ENCODE measurements at places on chromosomes 11 and 22. TPM values are rescaled to one million over a fixed set of nuclear protein-coding genes. Genes with fewer than 3 reads are reported as not detected.

GRCh38 chr22:44760476-44760875, 8.1 kb downstream of the ARHGAP8 start:
- H3K27ac ChIP-seq = no peak overlapping the region
- H3K27me3 ChIP-seq = peaks cover 26% of the 10 kb centered on the region
- DNase-seq = no peak
- peaks cover 7% of the 10 kb centered on the region for H3K4me1 ChIP-seq
- no peaks in the 10 kb centered on the region for H3K36me3 ChIP-seq

- no peaks in the 10 kb centered on the region for H3K27me3 ChIP-seq
- peaks cover 10% of the 10 kb centered on the region for H3K36me3 ChIP-seq
- no peak overlapping the region for H3K27ac ChIP-seq
- no peak overlapping the region for H3K4me3 ChIP-seq
Observed at GRCh38 chr11:126404367-126404766, 48.9 kb downstream of the ST3GAL4 start.

DNA sequence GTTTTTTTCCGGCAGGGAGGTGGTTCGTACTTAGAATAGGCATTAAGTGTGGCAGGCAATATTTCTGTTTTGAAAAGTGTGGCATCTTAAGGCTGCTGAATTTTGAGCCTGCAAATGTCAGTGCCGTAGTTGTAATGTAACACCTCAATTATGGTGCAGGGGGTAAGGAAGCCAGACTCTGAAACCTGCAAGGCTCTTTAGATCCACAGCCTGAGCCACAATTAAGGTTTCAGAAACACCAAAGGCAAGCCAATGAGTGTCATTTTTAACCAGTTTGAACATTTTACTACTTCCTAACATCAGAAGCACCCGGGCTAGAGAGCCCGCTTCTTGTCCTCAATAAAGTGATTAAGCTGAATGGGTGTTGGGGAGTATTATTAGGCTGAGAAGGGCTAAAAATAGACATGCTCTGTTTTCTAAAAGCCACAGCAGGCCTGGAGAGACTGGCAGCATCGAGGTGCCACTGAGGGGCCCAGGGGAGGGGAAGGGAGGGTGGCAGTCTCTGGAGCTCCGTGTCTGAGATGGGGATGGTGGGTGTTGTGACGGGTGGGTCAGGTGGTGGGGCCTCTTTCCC, 113.4 kb downstream of the ZBTB16 start:
- H3K4me1 ChIP-seq = no peaks in the 10 kb centered on the region
- no peak overlapping the region for H3K27ac ChIP-seq
- H3K4me3 ChIP-seq = no peak overlapping the region
- H3K36me3 ChIP-seq = no peaks in the 10 kb centered on the region
- no peak for DNase-seq

GRCh38 chr11:425301-425700, 10.5 kb upstream of the SIGIRR start:
- no peaks in the 10 kb centered on the region for H3K4me1 ChIP-seq
- H3K36me3 ChIP-seq = no peaks in the 10 kb centered on the region
- H3K27me3 ChIP-seq = peaks cover 21% of the 10 kb centered on the region
- no peak for DNase-seq
- H3K4me3 ChIP-seq = no peak overlapping the region

DNA sequence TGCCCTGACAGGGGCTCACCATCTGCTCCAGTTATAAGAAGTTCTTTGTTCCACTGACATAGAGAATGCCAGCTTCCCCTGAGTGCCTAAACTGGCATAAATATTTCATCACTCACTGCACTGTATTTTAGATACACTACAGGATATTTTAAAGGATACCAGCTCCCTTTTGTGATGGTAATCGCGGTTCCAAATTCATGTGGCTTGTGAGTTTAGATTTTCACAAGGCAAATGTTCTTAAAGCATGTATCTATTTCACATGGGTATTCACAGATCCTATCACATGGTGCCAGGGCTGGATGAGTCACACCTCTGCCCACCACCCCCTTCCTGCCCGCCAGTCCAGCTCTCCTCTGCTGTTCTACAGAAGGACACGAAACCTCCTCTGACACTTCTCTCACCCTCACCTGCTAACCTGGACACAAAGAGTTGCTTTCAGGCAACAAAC, 105.5 kb downstream of the KCNC1 start:
- H3K4me3 ChIP-seq = no peak overlapping the region
- peak; percentile 22 for DNase-seq
- no peaks in the 10 kb centered on the region for H3K36me3 ChIP-seq
- no peak overlapping the region for H3K27ac ChIP-seq
- peaks cover 4% of the 10 kb centered on the region for H3K4me1 ChIP-seq
- H3K27me3 ChIP-seq = no peaks in the 10 kb centered on the region

DNA sequence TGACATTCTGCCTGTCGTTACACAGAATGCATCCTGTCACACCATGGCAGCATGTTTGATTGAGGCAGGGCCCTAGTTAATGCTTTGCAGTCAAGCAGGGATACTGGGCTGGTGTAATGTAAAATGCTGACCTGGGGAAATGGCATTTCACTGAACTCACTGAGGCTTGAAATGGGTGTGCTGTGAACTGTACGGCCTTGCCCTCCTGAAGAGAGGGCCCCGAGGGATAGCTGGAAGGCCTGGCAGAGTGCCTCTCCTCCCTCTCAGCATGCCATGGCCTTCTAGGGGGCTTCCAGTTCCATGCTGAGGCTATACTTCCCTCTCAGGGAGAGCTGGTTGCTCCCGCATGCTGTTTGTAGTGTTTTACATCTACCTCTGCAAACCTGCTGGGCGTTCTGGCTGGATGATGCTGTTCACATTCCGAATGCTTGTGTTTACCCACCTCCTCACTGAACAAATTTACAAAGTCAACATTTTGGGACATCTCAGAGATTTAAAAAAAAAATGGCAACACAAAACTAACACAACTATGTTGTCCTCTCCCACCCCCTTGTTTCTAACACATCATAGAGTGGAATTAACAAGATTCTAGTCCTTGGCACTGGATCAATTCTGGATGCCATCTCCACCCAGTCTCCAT, 416.7 kb upstream of the CADM1 start:
- H3K4me1 ChIP-seq = peaks cover 11% of the 10 kb centered on the region
- no peak overlapping the region for H3K27ac ChIP-seq
- no peak for DNase-seq
- no peaks in the 10 kb centered on the region for H3K27me3 ChIP-seq
- no peak overlapping the region for H3K4me3 ChIP-seq

DNA sequence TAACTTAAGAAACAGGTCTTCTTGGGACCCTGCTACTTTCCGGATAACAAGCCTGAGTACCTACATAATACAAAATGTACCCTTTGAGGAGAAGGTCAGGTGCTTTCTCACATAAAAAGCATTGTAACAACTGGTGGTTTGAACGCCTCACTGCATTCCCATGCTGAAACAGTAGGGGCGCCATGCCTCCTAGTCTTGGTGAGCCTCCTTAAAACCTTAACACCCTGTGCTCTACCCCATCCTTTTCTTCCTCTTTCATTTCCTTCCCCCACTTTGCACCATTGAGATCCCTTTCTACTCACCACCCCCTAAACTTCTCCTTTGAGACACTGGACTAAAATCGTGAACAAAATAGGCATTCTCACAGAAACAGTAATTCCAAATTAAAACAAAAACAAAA, 729.3 kb downstream of the NTM start:
- DNase-seq = no peak
- H3K27ac ChIP-seq = no peak overlapping the region
- H3K36me3 ChIP-seq = no peaks in the 10 kb centered on the region
- H3K4me3 ChIP-seq = no peak overlapping the region
- peaks cover 13% of the 10 kb centered on the region for H3K4me1 ChIP-seq

- no peaks in the 10 kb centered on the region for H3K36me3 ChIP-seq
- H3K4me3 ChIP-seq = no peak overlapping the region
- DNase-seq = no peak
- H3K27ac ChIP-seq = no peak overlapping the region
Observed at GRCh38 chr11:1348146-1348795, 38.8 kb upstream of the TOLLIP start.

GRCh38 chr11:118988280-118988679, 9.7 kb upstream of the CENATAC start:
- no peak overlapping the region for H3K27ac ChIP-seq
- H3K4me1 ChIP-seq = no peaks in the 10 kb centered on the region
- no peaks in the 10 kb centered on the region for H3K36me3 ChIP-seq
- no peak overlapping the region for H3K4me3 ChIP-seq
- H3K27me3 ChIP-seq = no peaks in the 10 kb centered on the region

DNA sequence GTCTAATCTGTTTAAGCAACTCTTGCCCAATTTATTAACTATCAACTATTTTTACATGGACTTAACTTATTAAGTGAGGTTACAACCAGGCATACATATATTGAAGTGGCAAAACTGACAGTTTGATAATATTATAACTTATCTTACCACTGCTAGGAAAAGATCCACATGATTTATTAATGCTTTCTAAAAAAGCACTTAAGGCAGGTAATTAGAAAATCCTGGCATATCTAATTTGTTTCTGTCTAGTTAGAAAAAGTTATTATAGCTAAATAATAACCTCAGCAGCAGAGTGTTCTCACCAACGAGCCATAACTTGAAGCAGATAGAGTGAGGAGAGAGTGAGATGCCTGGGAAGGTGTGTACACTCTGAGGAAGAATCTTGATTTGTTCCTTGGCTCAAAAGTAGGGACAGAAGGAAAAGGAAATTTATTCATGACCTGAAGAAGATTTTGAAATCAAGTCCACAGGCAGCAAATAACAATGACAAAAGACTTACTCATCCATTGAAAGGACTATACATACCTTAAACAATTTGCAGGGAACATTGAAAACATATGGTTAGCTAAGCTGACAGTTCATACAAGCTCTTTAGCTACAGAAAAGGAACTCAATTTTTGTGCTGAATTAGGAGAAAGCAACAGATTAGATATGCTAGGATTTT, 7.1 kb upstream of the MUC15 start:
- DNase-seq = no peak
- no peaks in the 10 kb centered on the region for H3K4me1 ChIP-seq
- no peaks in the 10 kb centered on the region for H3K36me3 ChIP-seq
- no peak overlapping the region for H3K27ac ChIP-seq
- no peaks in the 10 kb centered on the region for H3K27me3 ChIP-seq

DNA sequence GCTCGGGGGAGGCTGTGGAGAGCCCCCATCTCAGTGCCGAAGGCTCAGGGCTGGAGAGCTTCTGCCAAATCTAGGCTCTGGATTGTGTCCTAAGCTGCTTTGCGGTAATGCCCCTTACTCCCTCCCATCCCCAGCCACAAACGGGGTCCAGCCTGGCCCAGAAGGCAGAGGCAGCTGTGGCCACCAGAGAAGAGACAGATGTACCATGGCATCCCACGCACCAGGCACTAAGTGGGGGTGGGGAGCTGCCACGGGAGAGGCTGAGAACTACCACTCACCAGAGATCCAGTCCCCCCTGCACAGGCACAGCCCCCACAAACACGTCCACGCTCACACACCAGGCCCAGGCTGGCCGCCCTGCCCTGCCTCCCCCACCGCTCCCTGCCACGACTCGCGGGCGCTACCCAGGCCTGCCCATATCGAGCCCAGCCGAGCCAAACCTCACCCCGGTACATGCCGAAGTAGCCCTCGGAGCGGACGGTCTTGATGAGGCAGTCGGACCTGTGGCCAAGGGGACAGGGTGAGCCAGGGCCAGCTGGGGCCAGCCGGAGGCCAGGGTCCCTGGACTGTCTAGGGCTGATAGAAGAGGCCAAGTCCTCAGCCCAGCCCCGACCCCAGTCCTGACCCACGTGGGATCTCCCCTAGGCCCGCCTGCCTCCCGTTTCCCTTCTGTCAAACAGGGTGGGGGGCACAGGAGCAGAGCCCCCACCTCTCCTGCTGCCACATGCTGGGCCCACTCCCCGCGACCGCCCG, 3.9 kb downstream of the SLC25A22 start:
- H3K27ac ChIP-seq = no peak overlapping the region
- H3K4me1 ChIP-seq = peaks cover 16% of the 10 kb centered on the region
- DNase-seq = no peak
- no peak overlapping the region for H3K4me3 ChIP-seq
- H3K36me3 ChIP-seq = peaks cover 24% of the 10 kb centered on the region

DNA sequence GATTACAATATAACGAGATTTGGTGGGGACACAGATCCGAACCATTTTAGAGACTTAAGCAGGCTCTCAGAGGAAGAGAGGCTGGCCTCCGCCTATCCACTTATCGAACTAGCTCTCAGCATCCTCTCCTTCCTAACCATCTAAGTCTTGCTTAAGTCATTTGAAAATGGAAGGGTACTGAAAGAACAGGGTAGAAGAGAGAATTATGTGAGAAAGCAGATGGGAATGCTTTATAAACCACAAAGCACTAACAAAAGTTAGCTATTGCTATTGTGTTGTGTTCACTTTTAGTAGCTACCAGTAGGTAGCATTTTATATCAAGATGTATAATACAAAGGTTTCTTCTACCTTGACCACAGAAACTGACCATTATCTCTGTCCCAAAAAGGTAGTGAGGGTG, 153.4 kb upstream of the CADM1 start:
- H3K4me1 ChIP-seq = peaks cover 7% of the 10 kb centered on the region
- H3K27ac ChIP-seq = no peak overlapping the region
- no peak overlapping the region for H3K4me3 ChIP-seq
- no peaks in the 10 kb centered on the region for H3K36me3 ChIP-seq
- H3K27me3 ChIP-seq = 0 out of 2 replicates have a peak, but pooled peaks cover 2% of the 10 kb centered on the region
- DNase-seq = peak; percentile 70

FBXO3 gene
- 51.1 TPM for total RNA-seq

- H3K36me3 ChIP-seq = no peaks in the 10 kb centered on the region
- no peak overlapping the region for H3K27ac ChIP-seq
- DNase-seq = no peak
- H3K4me3 ChIP-seq = no peak overlapping the region
- no peaks in the 10 kb centered on the region for H3K27me3 ChIP-seq
Observed at GRCh38 chr11:37724315-37724714, 1126.3 kb upstream of the RAG2 start.

DNA sequence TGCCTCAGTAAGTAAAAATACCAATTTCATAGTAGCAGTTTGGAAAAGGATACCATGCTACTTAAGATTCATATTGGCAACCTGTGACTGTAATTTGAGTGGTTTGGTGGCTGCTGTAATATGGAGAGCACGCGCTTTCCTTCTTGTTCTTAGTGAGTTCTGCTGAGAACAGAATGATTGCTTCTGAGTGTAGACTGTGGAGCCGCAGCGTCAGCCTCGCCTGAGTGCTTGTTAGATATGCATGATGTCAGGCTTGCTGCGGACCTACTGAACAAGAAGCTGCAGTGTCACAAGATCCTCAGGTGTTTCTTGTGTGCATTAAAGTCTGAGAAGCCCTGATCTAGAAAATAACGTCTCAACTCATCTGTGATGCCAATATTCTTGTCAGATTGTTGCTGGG, 143.2 kb downstream of the ARHGAP42 start:
- DNase-seq = no peak
- no peak overlapping the region for H3K4me3 ChIP-seq
- no peaks in the 10 kb centered on the region for H3K27me3 ChIP-seq
- peaks cover 10% of the 10 kb centered on the region for H3K4me1 ChIP-seq
- H3K27ac ChIP-seq = no peak overlapping the region

SLC25A18 gene
- total RNA-seq = not detected

DNA sequence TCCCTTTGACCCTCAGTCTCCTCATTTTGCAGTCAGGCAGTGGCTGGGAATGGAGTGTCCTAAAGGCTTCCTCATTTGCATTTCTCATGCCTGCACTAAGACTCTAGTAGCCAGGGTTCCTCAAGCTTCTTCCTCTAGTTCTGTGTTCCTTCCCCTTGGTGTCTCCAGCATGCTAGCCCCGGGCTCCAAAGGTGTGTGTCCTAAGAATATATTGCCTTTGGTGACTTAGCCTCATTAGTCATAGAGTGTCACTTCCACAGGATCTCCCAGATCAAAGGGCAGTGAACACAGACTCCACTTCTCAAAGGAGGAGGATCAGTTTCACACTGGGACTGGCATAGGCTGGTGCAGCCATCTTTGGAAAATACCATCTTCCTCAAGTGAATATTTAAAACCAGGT, 21.4 kb upstream of the ACER3 start:
- no peaks in the 10 kb centered on the region for H3K36me3 ChIP-seq
- peaks cover 55% of the 10 kb centered on the region for H3K27me3 ChIP-seq
- no peak overlapping the region for H3K4me3 ChIP-seq
- no peak for DNase-seq
- H3K4me1 ChIP-seq = peaks cover 3% of the 10 kb centered on the region

C22orf42 gene
- total RNA-seq = not detected

Measured in IMR-90 (cell line).